Activated naive CD8-positive, alpha-beta T cell treated with anti-CD3 and anti-CD28 coated beads for 36 hours (primary cell): ENCODE measurements at places on chromosomes 2 and 18. TPM values are rescaled to one million over a fixed set of nuclear protein-coding genes. Genes with fewer than 3 reads are reported as not detected.

The B3GNT7 gene
- total RNA-seq = 0.25 TPM

DNA sequence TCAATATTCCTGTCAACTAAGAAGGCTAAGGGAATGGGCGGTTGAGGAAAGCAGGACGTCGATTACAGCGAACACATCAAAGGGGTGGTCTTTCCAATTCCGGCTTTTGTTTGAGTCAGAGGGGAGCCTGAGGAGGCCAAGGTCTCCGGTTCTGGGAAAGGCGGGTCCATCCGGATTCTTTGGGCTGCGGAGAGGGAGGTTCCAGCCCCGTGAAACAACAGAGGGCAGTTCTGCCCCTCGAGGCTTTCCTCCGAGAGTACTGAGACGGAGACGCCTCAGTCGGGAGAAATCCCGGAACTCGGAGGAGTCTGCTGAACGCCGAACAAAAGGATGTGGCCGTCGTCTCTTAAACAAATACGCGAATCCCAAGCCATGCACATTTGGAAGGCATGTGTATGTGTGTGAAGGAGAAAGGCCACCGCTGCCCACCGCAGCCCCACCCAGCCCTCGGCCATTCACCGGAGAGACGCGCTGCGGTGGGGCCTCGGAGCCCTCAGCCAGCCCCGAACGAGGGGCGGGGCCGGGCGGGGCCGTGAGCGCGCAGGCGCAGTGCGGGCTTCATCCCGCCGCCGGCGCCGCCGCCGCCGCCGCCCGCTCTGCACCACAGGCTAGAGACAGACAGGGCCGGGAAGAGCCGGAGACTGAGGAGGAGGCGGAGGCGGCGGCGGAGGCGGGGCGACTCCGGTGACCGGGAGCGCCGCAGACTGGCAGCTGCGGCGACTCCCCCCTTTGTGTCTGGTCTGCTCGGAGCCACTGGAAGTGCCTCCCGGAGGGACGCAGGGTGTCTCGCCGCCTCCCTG is at the start of gene BMPR2:
Gene BMPR2, plus strand, starts transcription at position 719 of the 800 bp plus-strand sequence. CDS start 1,148 bp downstream, outside the sequence.
- peak; percentile 89 for DNase-seq

- DNase-seq = no peak
Observed at GRCh38 chr2:75175456-75175855, 23.9 kb downstream of the TACR1 start.

- DNase-seq = no peak
Observed at GRCh38 chr18:48728204-48728833, 189.5 kb downstream of the CTIF start.
